WTC11 (cell line): ENCODE measurements at places on chromosomes 5 and 9. TPM values are rescaled to one million over a fixed set of nuclear protein-coding genes. Genes with fewer than 3 reads are reported as not detected.

DNA sequence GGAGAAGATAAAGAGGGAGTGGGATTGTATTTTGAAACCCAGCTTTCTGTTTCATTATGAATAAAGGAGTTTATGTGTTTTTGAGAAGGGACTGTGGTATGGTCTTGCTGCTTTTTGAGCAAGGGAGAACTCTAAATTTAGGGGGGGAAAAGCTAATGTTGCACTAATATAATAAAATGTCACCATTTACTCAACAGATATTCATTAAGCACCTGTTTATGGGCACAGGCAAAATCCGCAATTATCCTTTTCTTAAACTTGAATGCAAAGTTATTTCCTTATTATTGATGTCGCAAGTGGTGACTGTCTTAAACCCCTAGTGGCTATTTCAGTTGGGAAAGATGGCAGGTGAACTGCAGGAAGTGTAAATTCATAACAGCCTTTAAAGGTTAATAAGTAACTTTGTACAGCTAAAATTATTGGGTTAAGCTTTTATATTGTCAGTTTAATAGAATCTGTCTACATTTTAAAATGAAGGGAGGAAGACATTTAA, 1.5 kb downstream of the CDC42SE2 start:
- DNase-seq: no peak

- DNase-seq: no peak
Measured at GRCh38 chr5:90606539-90606938, 47.9 kb downstream of the ADGRV1 start.

DNA sequence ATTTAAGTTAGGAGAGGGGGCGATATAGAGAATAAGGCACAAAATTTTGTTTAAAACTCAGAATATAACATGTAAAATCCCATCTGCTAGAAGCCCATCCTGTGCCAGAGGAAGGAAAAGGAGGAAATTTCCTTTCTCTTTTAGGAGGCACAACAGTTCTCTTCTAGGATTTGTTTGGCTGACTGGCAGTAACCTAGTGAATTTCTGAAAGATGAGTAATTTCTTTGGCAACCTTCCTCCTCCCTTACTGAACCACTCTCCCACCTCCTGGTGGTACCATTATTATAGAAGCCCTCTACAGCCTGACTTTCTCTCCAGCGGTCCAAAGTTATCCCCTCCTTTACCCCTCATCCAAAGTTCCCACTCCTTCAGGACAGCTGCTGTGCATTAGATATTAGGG, 18.3 kb downstream of the MOCS2 start:
- no peak for DNase-seq

- DNase-seq: no peak
Measured at GRCh38 chr9:73847536-73847935, 649.6 kb upstream of the RORB start.

GRCh38 chr9:76090909-76091308, 200.4 kb downstream of the PCSK5 start:
- DNase-seq: peak; percentile 22

- no peak for DNase-seq
Measured at GRCh38 chr5:168701641-168702040, 122.5 kb upstream of the PANK3 start.

DNA sequence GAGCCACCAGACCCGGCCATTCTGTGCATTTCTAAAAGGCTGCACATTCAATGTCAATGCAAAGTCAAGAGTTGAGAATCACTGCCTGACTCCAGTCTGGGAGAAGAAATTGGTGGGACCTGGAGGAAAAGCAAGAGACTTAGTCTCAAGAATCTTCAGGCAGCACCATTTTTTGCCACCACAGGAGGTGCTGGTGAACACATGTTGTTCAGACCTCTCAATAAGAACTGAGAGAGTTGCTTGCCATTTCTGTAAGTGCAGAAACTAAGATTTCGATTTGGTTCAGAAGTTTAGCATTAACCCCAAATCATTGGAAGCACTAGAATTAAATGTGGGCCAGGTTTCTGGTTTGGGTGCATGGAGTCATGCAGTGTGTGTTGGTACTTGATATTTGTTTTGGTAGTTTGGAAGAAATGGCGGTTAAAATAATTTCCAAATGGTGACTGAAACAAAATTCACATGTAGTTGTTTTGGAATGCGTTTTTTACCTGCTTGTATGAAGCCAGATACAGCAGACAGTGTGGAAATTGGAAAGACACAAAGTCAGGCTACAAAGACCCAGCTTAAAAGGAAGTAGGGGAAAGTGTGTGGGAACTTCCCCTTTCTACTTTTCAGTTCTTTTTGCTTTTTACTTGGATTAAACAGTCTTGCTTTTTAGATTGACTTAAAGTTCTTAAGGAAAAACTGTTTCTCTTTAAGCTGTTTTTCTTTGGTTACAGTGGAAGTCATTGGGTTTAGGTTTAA, 20.4 kb downstream of the PDE8B start:
- DNase-seq: peak; percentile 28

DNA sequence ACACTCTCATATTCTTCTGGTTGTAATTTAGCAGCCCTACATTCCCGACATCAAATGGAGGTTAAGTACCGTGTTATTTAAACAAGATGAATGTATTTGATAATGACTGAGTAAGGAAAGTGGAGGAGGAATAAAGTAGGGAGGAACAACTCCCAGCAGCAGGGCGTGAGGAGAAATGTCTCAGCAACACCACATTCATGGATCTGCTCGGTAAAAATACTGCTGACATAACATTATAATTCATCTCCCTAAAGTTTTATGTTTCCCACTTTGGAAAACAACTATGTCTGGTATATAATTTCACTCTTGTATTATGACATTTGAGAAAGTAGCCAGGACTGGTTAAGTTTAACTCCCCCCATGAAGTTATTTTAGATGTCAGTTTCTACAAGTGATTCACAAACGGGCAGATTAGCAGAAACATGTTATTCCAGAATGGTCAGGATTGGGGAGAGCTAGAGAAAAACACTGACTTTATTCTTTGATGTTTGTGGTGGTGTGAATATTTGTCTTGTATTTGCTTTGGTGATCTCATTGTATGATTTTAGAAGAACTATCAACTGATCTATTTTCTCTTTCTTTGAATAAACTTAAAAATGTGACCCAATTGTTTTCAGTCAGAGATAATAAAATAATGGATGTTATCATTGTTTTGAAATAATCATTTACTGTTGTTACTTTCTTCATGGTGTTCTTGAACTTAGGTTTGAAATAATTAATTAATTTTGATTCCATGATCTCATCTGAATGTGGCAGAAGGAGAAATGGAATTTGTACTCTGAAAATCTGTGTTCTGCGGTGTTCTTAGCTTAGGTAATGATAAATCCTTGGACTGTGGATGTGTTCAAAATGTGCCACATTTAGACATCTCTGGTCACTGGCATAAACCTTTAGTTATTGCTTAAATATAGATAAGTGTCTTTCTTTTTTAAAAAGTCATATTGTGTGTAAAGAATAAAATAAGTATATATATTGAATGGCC, 303.6 kb upstream of the ZNF608 start:
- DNase-seq: no peak

GRCh38 chr5:116479776-116480675, 94.6 kb downstream of the SEMA6A start:
- DNase-seq: no peak

GRCh38 chr9:134985451-134985850, 67.7 kb upstream of the FCN1 start:
- no peak for DNase-seq

DNA sequence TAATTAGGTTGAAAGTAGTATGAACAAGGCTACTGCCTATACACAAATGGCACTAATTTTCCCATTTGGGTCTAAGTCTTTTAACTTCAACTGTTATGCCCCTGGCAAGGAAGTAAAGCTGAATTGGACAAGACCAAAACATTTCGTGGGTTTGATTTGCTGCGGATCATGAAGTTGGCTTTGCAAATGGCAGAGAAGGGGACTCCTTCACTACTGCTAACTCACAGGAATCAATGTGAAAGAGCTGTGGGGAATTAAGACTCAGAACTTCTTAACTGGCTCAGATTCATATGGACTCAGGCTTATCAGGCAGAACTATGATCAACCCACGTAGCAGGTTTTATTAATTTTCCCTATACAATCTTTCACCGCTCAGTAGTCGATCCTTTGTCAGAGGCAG, 73.8 kb upstream of the IFNE start:
- no peak for DNase-seq

The GRM6 gene
- 0.05 to 0.33 TPM in 2 of 3 replicates, not detected in the other for total RNA-seq

The SH3PXD2B gene
- total RNA-seq: 52.2 to 64.1 TPM (median 57.4 TPM) in 3 replicates

The IL3 gene
- total RNA-seq: not detected in 3 replicates

The ADAMTSL2 gene
- total RNA-seq: 0.64 to 0.87 TPM (median 0.64 TPM) in 3 replicates

The GLDC gene
- total RNA-seq: 136 to 153 TPM (median 145 TPM) in 3 replicates

The PLPP6 gene
- 13.4 to 13.5 TPM (median 13.5 TPM) in 3 replicates for total RNA-seq
